Hypothalamus (tissue), 51 donors: ENCODE measurements at places on chromosomes 5 and 9.

GRCh38 chr5:40717281-40717680 lies 37.6 kb downstream of the PTGER4 start:
- DNase-seq: no peak

DNA sequence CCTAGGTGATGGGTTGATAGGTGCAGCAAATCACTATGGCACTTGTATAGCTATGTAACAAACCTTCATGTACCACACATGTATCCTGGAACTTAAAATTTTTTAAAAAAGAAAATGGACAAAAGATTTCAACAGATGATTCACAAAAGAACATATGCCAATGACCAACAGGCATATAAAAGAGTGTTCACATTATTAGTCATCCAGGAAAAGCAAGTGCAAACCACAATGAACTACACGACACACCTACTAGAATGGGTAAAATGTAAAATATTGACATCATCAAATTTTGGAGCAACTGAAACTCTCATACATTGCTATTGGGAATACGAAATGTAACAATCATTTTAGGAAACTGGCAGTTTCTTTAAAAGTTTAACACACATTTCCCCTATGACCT lies 109.9 kb downstream of the YIPF5 start:
- no peak for DNase-seq

- no peak for DNase-seq
These were observed 611.5 kb downstream of the ZNF608 start for GRCh38 chr5:124134941-124135340.

GRCh38 chr9:13529321-13530104 lies 250.0 kb upstream of the MPDZ start:
- DNase-seq: no peak
